Brain (organoid and tissue), 16 donors: ENCODE measurements at places on chromosomes 1 and 21. TPM values are rescaled to one million over a fixed set of nuclear protein-coding genes. Genes with fewer than 3 reads are reported as not detected.

Gene DNAH14
- polyA plus RNA-seq, result 5.1 TPM

Gene GPA33
- not detected for polyA plus RNA-seq

Gene RXRG
- 4.3 TPM for polyA plus RNA-seq

Gene LIN28A
- not detected for polyA plus RNA-seq

Gene LYST
- 2.2 TPM for polyA plus RNA-seq

Gene AGT
- polyA plus RNA-seq, result 162 TPM

Gene SLC16A4
- polyA plus RNA-seq, result 2.4 TPM

Gene PRDM16
- 2.4 TPM for polyA plus RNA-seq

Gene SZT2
- 10.4 TPM for polyA plus RNA-seq

Gene CFHR1
- polyA plus RNA-seq, result not detected

Gene CCDC17
- 0.10 TPM for polyA plus RNA-seq

Gene OR10Z1
- polyA plus RNA-seq, result not detected

Gene PDC
- polyA plus RNA-seq, result not detected

Gene TACSTD2
- 0.39 TPM for polyA plus RNA-seq

Gene SPRR1A
- polyA plus RNA-seq, result 91.9 TPM

Gene PLK3
- polyA plus RNA-seq, result 4.9 TPM

Gene SHE
- polyA plus RNA-seq, result 1.6 TPM

Gene ECM1
- 7.3 TPM for polyA plus RNA-seq

Gene FNDC10
- polyA plus RNA-seq, result 21.7 TPM

Gene TAS1R1
- polyA plus RNA-seq, result not detected

Gene DIO1
- polyA plus RNA-seq, result not detected

Gene PKLR
- 0.17 TPM for polyA plus RNA-seq

Gene IL10RB
- 24.5 TPM for polyA plus RNA-seq

Gene SLC35F3
- polyA plus RNA-seq, result 6.2 TPM

Gene SPRR1B
- polyA plus RNA-seq, result not detected

Gene TNFSF18
- 0.15 TPM for polyA plus RNA-seq

Gene SPATA21
- not detected for polyA plus RNA-seq

Gene SEMA6C
- polyA plus RNA-seq, result 54.0 TPM

Gene PDPN
- polyA plus RNA-seq, result 14.9 TPM

Gene LENEP
- polyA plus RNA-seq, result not detected

Gene BSND
- 0.08 TPM for polyA plus RNA-seq

Gene KRTAP19-3
- polyA plus RNA-seq, result not detected

Gene AKT3
- polyA plus RNA-seq, result 30.5 TPM

Gene SERPINC1
- polyA plus RNA-seq, result 0.22 TPM

Gene AMY2B
- 0.63 TPM for polyA plus RNA-seq

Gene OSCP1
- polyA plus RNA-seq, result 18.0 TPM

Gene VCAM1
- polyA plus RNA-seq, result 2.8 TPM

Gene CRYBG2
- 3.6 TPM for polyA plus RNA-seq

Gene SH2D1B
- 0.12 TPM for polyA plus RNA-seq

Gene ERICH3
- 2.3 TPM for polyA plus RNA-seq

Gene LCA5L
- 0.17 TPM for polyA plus RNA-seq

Gene TDRKH
- polyA plus RNA-seq, result 29.1 TPM

Gene ERRFI1
- 8.9 TPM for polyA plus RNA-seq

Gene DCAF6
- polyA plus RNA-seq, result 19.0 TPM

Gene DENND2D
- 6.1 TPM for polyA plus RNA-seq

Gene VWA5B1
- polyA plus RNA-seq, result 0.14 TPM

Gene OR2T12
- polyA plus RNA-seq, result not detected

Gene SPRR2A
- not detected for polyA plus RNA-seq

Gene TFF3
- polyA plus RNA-seq, result 59.5 TPM

Gene PHLDA3
- 29.9 TPM for polyA plus RNA-seq

Gene USH2A
- 0.17 TPM for polyA plus RNA-seq

Gene CD247
- 1.0 TPM for polyA plus RNA-seq

Gene LYPD8
- 1.1 TPM for polyA plus RNA-seq

Gene LHX8
- polyA plus RNA-seq, result not detected

Gene FAM167B
- polyA plus RNA-seq, result 4.8 TPM

Gene S100A6
- 341 TPM for polyA plus RNA-seq

Gene SH2D5
- polyA plus RNA-seq, result 14.3 TPM

Gene SHISAL2A
- polyA plus RNA-seq, result 1.6 TPM
